ENCODE measurements at places on chromosomes 7 and 10.

DNA sequence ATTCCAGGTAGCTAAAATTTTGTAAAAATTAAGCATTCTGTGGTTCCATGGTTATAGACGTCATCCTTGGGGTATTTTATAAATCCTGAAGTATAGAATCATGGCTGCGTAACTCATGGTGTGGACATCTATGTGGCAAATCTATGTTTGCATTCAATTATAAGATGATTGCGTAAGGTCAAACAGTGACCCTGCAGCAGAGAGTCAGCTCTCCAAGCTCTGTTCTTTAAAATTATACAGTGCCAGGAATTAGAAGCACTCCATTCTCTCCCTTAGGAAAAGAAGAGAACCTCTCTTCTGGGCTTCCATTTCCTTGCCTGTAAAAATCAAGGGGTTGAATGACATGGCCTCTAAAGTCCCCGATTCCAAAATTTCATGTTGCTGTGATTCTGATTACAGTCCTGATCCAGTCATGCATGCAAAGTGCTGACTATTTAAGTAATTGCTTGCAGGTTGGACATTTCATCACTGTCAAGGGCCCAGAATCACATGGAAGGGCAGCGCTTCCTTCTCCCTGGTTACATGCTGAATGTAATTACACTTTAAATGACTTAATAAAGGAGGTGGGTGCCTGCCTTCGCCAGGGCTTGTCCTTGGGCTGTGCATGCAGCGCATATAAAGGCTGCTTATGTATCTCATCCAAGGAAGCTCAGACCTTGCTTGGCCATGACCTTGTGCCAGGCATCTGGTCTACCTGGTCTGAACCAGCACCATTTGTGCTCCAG, 550.7 kb downstream of the TYW1 start:
- DNase-seq: no peak

DNA sequence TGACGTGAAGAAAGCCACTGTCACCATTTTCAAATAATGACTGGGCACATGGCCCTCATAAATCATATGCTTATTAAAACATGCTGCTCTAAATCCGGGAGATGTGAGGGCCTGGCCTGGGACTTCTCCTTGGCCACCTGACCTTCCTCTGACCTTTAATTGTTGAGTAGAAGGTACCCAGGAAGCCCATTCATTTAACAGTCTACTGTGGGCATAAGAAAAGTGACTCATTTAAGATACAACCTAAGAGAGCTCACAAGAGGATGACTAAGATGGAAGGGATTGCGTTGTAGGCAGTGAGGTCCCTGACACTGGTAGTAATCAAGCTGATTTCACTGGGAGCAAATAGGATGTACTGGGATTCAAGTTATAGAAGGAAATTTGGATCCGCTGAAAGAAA, 203.4 kb upstream of the GPR26 start:
- DNase-seq: no peak

GRCh38 chr7:101129603-101130117, 2.8 kb downstream of the SERPINE1 start:
- no peak for DNase-seq

DNA sequence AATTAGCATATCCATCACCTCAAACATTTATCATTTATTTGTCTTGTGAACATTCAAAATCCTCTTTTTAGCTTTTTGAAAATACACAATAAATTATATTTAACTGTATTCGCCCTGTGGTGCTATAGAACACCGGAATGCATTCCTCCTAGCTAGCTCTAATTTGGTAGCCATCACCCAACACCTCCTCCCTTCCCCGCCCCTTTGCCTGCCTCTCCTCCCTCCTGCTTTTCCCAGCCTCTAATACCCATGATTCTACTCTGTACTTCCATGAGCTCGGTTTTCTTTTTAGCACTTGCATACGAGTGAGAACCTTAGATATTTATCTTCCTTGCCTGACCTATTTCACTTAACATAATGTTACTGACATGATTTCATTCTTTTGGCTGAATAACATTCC, 80.1 kb downstream of the ANKRD26 start:
- no peak for DNase-seq

DNA sequence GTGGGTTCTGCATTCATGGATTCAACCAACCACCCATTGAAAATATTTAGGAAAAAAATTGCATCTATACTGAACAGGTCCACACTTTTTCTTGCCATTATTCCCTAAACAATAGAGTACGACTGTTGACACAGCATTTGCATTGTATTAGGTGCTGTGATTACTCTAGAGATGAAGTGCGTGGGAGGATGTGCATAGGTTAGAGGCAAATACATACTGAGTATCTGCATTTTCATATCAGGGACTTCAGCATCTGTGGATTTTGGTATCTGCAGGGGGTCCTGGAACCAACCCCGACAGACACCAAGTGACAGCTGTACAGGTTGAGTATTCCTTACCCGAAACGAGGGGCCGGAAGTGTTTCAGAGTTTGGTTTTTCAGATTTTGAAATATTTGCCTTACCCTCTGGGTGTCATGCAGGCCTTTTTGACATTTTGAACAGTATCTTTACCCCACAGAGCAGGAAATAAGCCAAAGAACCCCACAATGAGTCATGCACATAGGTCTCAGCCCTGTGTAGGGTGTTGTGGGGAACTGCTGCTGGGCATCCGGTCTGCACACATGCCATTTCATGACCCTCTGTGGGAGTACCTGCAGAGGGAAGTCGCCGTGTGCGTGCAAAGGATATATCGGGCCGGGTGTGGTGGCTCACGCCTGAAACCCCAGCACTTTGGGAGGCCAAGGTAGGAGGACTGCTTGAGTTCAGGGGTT, 14.5 kb downstream of the NUDT5 start:
- no peak for DNase-seq

DNA sequence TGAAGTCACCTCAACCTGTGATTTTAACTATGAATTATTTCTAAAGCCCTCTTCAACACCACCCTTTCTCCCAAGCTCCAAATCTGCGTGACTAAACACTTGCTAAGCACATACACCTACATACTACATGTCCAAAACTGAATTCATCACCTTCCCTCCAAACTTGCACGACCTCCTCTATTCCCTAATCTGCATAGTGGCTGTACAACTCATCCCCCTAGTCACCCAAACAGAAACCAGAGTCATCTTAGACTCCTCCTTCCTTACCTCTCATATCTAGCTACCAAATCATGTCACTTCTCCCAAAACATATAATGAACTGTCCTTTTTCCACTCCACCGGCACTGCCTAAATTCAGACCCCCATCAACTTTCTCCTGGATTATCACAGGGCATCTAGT, 16.2 kb downstream of the ARHGAP21 start:
- no peak for DNase-seq

- no peak for DNase-seq
Observed at GRCh38 chr7:133419041-133419440, 166.2 kb downstream of the EXOC4 start.

- DNase-seq: no peak
Observed at GRCh38 chr10:283916-284356, 148.7 kb downstream of the ZMYND11 start.

GRCh38 chr7:44103923-44104859, at the start of gene AEBP1:
TSS of gene AEBP1 (plus strand) at chr7:44104345. CDS start at chr7:44104666, 321 bp downstream.
- DNase-seq: no peak

DNA sequence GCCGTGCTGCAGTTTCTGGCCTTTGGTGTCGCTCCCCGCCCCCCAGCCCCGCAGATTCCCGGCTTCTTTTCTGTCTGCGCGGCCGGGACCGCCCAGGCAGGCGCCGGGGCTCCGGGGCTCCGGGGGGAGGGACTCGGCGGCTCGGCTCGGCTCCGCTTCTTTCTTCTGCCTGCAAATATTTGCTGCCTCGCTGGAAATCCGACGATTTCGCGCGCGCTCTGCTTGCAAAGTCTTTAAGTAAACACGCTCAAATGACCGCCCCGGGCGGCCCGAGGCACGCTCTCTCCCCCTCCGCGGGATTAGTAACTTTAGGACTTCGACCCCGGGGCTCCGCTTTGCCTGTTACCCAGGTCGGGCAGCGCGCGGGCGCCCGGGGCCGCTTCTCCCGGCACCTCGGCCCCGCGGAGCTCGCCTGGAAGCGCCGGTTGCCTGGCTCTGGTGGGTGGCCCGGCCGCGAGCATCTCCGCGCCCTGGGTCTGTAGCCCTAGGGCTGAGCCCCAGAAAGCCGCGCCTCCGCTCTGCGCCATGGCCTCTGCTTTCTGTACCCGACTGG, 3.9 kb upstream of the GATA3 start:
- DNase-seq: no peak

Data from stimulated activated CD8-positive, alpha-beta memory T cell treated with anti-CD3 and anti-CD28 coated beads, Interleukin-15, amount 100 ng/mL, for 1 hour (primary cell).